HTR-8/SVneo (cell line): ENCODE measurements at places on chromosomes 6 and 20.

DNA sequence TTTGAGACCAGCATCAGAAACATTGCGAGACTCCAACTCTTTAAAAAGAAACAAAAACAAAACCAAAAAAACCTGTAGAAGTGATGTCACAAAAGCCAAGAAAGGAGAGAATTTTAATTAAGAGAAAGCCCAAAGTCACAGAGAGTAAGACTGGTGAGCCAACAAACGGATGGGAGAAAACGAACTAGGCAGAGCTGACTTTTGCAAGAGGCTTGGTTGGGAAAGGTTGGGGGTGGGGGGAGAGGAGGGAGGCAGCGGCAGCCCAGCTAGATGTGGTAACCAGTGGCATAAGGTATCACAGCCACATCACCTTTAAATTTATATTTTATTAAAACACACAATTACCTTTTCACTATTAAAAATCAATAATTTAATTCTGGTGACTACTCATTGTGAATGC, 23.5 kb downstream of the NOL7 start:
- no peak for DNase-seq

- no peak for DNase-seq
These were observed 123.5 kb downstream of the SLC24A3 start for GRCh38 chr20:19335916-19336315.

DNA sequence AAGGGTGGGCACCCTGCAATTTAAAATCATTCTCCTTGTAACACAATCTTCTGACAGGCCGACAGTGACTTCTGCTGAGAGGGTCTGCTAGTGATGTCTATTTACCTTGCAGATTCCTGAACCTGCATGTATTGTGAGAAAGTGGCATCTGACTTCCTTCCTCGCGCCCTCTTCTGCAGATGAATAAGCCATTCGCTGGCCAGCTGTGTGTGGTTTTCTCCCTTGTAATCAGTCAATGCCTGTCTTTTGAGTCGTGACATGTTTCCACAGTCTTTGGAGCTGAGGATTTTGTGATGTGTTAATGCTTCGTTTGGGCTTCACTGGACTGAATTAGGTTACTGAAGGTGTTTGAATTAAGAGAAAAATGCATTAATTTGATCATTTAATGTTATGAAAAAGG, 125.3 kb downstream of the GRM1 start:
- no peak for DNase-seq

- no peak for DNase-seq
These were observed 26.6 kb downstream of the NOL4L start for GRCh38 chr20:32558526-32558925.
